Stimulated activated CD4-positive, alpha-beta T cell treated with anti-CD3 and anti-CD28 coated beads, Interleukin-12 subunit alpha, Interleukin-12 subunit beta, amount 100 ng/mL, for 24 hours (primary cell): ENCODE measurements at places on chromosomes 7 and 10.

DNA sequence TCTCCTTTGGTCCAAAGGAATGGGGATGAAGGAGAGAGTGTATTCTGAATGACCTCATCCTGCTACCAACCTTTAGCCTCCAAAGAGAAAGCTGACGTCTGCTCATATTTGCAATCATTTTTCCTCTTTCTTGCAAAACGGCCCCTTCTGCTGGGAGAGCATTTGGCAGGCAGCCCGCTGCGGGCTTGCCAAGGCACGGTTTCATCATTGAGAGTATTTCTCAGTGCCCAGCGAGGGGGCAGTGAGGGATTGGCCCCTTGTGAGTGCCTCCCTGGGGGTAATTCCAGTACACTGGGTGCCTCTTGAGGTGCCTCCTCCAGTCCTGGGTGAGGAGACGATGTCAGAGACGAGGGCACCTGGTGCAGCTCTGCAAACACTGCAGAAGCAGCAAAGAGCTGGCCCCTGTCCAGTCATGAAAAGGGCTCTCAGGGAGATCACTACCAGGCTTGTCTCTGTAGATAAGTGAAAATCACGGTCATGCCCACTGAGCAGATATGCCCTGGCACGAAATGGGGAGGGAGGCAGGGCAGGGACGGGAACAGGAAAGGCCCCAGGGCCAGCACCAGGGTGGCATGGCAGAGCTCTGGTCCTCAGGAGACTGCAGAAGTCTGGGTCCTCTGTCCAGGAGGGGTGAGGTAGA lies 48.7 kb upstream of the SHH start:
- no peak for DNase-seq

- no peak for DNase-seq
These were observed 542.4 kb upstream of the ADARB2 start for GRCh38 chr10:2279711-2280110.

DNA sequence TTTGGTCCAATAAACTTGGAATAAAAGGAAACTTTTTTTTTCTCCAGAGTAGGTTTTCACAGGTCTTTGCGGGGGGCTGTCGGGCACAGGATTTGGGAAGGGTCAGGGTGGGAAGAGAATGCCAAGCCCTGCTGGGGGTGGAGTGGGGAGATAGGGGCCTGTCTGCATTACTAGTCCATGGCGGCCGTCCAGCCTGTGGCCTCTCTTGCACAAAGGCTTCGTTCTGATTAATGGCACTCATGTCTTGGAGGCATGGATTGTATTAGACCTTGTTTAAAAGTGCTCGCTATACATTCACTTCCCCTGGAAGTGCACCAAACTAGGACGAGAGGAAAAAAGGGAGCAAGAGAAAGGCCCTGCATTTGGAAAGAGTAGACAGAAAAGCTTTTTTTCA lies 37.2 kb downstream of the LRMDA start:
- DNase-seq: no peak

DNA sequence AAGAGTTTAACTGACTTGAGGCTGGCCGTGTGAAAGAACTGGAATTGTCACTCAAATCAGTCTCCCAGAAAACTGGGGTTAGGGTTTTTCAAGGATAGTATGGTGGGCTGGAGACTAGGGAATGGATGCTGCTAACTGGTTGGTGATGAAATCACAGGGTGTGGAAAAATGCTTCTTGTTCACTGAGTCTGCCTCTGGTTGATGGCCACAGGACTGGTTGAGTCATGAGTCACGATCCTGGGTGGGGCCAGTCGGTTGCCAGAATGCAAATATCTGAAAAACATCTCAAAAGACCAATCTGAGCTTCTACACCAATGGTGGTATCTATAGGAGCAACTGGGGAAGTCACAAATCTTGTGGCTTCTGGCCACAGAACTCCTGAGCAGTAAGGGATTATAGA lies 16.3 kb upstream of the BAMBI start:
- no peak for DNase-seq

DNA sequence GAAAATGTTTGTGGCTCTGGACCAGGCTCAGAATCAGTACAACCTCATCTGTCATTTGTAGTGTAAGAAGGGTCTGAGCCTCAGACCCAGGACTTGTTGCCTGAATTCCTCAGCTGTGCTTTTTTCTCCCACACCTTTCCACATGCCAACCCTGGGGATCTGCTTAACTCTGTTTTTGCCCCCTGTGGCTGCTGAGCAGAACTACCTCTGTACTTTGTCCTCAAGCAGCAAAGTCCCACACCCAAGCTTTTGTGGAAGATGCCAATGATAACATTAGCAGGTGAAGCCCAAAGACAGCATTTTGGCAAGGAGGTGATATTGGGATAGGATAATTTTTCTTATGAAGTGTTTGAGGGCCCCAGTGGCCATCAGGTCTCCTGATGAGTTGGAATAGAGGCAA lies 5.8 kb upstream of the CYP2C18 start:
- DNase-seq: no peak

DNA sequence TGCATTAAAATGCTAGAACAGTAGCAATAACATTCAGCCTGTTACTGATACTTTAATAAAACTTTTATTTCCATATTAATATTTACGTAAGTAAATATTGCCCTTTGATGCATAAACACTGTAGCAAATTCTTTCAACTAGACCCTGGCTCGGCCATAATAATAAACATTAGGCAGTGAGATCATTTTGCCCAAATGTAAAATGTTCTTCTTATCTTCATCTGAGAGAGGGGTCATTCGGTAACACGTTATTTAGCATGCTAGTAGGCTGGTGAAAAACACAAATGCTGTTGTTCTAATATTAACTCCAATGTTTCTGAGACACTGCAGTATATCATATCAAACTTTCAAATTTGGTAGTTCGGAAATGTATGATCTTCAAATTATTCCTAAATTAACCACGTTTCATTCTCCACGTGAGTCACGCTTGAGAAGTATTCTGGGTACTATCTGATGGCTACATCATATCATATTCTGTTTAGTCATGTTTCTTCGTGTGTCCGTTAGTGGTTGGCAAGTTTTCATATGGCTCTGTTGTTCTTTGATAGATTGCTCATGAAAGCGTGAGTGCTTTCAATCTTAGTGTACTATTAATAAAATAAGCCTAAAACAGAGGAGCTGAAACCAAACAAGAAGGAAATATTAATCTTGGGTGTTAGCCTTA lies 145.8 kb downstream of the NSUN6 start:
- DNase-seq: no peak
